CD4-positive, alpha-beta T cell treated with Interleukin-21 for 1 hour (primary cell): ENCODE measurements at places on chromosomes 16 and 17.

DNA sequence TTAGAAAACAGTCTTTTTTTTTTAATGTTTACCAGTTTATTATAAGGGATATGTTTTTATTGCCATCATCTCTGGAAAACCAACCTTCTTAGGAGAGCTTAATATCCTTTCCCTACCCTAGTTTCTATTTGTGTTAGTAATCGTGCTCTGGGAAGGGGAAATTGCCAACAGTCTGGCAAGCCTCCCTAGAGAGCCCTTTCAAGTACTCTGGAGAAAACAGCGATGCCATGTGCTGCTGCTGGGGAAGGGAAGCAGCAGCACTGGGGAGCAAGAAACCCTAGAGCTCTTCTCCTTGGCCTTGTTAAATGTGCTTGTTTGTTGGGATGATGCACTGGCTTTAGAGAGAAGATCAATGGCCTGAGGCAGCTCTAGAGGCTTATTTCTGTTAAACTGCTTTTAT lies 10.3 kb downstream of the RETREG3 start:
- no peak for DNase-seq

DNA sequence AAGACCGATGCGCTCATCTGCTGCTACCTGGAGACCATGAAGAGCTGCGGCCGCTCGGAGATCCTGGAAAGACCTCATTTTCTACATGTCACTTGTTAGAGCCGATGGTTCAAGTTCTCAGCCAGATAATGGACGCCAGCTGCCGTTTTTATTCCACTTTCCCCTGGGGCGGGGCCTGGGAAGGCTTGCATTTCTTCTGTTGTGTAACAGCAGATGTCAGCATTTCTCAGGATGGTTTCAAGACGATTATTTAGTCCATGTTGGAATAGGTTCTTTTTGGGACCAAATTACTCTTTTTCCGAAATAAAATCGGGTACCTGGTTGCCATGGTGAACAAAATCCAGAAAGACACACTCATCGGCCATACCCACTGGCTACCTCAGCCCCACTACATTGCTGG lies 1418.3 kb downstream of the CDH11 start:
- no peak for DNase-seq

DNA sequence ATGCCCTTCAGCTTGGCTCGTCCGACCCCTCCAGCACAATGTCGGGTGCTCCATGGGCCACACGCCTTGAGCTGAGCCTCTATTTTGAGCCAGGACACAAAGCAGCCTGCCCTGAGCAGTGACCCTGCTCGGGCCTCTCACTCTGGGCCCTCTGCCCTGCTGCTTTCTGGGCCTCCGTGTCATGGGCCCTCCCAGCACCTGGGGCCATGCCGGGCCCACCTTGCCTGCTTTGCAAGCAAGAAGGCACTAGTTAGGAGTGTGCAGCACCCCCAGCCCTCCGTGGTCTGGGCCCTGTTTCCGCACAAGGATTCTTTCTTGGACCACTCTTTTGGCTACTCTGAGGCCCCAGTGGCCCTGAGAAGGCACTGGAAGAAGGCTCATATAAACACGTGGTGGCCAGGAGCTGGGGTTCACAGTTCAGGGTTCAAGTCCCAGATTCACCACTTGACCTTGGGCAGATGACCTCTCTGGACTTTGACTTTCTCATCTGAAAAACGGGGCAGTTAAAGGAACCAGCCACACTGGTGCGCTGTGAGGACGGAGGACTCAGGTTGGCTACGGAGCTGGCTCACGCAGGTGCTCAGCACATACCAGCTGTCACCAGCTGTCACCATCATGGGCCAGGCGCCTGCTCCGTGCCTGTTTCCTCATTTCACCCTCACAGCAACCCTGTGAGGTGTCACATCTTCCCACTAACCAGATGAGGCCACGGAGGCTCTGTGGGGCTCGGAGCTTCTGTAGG lies 166.0 kb upstream of the GSE1 start:
- no peak for DNase-seq

DNA sequence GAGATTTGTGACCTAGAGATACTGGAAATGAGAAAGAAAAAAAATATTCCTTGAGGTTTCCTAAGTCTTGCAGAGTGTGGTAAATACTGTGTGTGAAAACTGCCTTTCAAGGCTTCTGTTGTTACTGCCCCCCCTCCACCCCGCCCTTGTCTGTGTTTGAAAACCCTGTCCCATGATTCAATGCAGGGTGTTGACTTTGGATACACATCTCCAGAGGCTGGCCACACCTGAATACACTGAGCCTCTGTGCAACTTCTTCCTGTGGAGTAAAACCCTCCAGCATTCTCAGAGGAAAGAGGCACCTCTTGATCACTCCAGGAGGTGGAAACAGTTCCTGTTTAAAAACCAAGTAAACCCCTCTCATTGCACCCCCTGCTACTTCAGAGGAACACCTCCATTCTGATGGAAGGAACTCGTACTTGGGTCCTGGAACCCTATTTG lies 123.0 kb upstream of the CACNG5 start:
- no peak for DNase-seq

DNA sequence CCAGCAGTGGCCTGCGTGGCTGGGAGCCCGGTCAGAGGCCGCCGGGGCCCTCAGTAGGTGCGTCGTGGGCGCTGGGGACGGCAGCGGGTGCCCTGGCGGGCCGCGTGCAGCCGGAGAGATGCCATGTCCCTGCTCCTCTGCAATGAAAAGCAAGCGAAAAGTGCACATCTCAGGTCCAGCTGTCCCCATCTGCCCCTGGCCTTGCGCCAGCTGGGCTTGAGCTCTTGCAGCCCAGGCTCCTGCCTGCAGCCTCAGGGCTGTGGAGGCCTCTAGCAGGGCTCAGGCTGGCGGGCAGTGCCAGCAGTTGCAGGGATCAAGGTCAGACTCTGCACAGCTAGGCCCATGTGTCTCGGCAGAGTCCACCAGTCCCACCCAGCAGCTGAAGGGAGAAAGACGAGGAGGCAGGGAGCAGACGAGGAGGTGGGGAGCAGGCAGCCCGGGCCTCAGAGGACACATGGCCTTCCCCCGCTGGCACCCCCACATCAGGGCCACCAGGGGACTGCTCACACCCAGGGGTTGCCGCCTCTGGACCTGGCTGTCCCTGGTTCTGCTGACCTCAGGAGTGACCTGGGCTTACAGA lies 11.2 kb downstream of the SLC16A3 start:
- no peak for DNase-seq

GRCh38 chr17:32102646-32103186 lies 39.6 kb upstream of the RHOT1 start:
- no peak for DNase-seq

DNA sequence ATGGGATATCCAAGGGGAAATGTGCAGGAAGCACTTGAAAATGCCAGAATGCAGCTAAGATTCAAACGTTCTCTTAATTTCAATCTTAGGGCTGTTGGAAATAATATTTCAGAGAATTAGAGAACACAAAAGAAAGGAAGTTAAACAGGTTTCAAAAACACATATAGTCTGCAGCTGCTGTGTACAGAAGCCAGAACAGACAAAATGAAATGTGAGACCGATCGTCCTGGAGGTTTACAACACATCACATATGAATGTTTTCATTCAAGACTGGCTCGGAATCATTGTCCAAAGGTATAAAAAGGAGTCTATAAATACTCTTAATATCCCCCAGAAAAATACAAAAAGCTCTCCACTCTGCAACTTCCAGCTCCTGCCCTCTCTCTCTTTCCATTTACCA lies 14.3 kb downstream of the CYTH1 start:
- no peak for DNase-seq

GRCh38 chr16:69796285-69797118 lies 34.4 kb downstream of the WWP2 start:
- DNase-seq = peak; percentile 43

GRCh38 chr16:3431779-3432219 lies 11.5 kb downstream of the ZNF597 start:
- DNase-seq = peak; percentile 59

GRCh38 chr16:49516382-49517036 lies 142.9 kb downstream of the C16orf78 start:
- DNase-seq = no peak

DNA sequence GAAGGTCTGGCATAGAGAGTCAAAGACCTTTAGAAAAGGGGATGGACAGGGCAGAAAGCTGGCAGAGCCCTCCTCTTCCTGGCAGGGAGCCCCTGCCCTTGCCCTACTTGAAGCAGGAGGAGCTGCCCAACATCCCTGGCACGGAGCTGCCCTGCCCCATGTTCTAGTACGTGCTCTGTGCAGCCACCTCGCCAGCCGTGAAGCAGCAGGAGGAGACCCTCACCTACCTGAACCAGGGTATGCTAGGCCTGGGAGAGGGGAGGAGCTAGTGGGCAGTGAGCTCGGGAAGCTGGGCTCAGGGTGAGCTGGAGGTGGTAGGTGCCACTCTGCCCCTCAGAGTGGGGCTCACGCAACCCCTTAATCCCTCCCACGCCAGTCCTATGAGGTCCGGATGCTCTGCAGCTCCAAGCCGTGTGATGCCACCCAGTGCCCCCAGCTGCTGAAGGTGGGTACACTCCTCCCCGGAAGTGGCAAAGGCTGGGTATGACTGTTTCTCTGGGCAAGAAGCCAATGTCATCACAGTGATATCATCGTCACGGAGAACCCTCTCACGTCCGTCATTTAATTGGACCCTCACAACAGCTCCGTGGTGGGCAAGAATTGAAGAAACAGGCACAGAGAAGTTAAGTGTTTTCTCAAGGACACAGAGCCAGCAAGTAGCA lies 12.7 kb upstream of the STAC2 start:
- DNase-seq = peak; percentile 91

- DNase-seq = no peak
Measured at GRCh38 chr17:35390663-35391062, 17.2 kb upstream of the SLFN11 start.

DNA sequence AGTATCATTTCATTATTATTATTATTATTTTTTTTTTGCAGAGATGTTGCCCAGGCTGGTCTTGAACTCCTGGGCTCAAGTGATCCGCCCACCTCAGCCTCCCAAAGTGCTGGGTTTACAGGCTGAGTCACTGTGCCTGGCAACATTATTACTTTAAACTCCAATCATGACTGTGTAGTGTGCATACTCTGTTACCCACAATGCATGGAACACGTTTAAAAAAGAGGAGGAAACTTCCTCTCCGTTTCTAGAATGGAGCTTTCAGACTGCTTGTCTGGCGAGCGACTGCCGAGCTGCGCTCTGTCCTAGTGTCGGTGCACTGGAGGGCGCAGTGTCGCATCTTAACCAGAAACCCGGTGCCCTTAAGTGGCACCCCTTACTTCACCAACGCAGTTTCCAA lies 22.1 kb upstream of the FASN start:
- DNase-seq = no peak

- no peak for DNase-seq
Measured at GRCh38 chr17:74796866-74797265, 20.7 kb upstream of the NAT9 start.

DNA sequence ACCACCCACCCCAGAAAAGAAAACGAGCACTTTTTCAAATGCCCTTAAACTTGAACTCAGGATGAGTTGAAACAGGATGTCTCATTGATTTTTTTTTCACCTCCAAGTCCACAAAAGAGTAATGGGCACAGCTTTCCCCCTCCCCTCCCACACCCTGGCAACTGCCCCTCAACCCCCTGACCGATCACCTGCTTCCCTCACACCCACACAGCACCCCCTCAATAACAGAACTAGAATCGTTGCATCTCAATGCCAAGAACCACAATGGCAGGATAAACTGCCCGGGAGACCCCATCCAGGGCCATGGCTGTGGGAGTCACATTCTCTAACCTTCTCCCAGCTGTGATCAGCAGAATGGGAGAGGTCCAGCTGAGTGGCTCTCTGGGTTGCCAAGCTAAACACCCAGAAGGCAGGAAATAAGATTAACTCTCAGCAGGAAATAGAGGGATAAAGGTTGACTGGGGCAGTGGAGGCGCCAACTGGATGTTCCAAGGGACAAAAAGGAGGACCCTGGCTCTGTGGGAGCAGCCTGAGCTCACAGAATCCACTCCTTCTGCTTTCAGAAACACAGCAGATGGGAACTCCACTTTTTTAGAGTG lies 128.0 kb upstream of the SDK2 start:
- no peak for DNase-seq

GRCh38 chr17:60704170-60704569 lies 26.5 kb downstream of the BCAS3 start:
- DNase-seq = no peak

GRCh38 chr17:71980171-71980570 lies 140.6 kb upstream of the SOX9 start:
- no peak for DNase-seq

DNA sequence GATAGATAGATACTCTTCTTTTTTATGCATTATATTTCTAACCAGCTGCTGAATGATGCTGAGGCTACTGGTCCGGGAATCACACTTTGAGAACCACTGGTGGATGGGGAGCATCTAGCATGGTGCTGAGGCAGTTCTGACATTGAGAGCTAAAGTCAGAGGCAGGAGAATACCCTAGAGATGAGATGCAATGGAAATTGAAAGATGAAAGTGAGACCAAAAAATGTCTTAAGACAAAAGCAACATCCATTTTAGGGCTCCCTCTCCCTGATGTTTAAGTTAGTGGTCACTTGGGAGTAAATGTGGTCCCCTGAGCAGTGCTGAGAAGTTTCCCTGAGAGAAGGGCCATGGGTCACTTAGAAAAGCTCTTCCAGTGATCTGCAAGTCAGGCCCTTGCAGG lies 6.8 kb downstream of the PCTP start:
- no peak for DNase-seq

DNA sequence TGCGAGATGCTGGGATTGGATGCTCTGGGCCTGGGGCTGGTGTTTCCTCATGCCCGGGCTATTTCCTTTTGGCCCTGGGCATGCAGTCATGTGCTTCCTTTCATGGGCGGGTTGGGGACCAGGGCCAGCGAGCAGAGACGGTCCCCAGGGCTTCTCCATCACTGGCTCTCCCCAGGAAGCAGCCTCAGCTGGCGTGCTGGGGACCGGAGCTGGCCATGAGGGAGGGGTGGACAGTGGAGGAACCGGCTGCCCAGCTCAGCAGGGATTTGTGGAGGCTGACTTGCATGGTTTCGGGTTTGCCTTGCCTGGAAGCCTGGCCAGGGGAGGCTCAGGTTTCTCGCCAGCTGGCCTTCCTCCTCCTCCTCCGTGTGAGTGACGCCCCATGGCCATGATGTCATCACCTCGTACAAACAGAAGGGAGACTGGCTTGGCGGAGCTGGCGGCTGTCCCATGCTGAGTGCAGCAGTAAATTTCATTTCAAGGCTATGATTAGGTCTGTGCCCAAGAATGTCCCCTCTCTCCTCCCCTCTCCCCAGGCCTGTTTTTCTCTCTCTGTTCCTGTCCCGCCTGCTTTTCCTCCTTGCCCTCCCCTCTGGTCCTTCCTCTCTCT lies 8.9 kb upstream of the TIMP2 start:
- no peak for DNase-seq

- no peak for DNase-seq
Measured at GRCh38 chr17:47989700-47990099, 18.8 kb downstream of the CDK5RAP3 start.

- DNase-seq = no peak
Measured at GRCh38 chr16:81053761-81054160, 18.1 kb downstream of the ATMIN start.

- DNase-seq = no peak
Measured at GRCh38 chr16:58262592-58262991, 32.2 kb downstream of the PRSS54 start.

DNA sequence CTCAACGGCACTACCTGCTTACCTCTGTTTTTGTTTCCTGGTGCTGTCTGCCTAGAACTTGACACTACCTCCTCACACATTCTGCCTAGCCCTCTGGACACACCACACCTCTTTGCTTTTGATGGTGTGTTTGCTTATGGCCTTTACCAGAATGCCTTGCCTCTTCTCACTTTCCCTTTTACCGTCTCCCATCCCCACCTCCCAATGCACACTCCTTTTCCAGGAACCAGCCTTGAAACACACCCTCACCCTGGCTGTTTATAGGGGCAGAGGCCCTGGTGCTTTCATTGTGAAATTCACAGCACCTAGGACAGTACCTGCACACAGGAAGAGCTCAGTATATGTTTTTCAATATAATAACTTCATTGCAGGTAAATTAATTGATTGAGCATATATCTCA lies 56.2 kb downstream of the MAP2K6 start:
- DNase-seq = no peak
